ENCODE measurements at places on chromosomes 7 and 10. TPM values are rescaled to one million over a fixed set of nuclear protein-coding genes. Genes with fewer than 3 reads are reported as not detected.

- no peak for DNase-seq
- no peaks in the 10 kb centered on the region for H3K27me3 ChIP-seq
- H3K4me1 ChIP-seq: peaks cover 10% of the 10 kb centered on the region
- H3K27ac ChIP-seq: no peak overlapping the region
- no peak overlapping the region for H3K4me3 ChIP-seq
Measured at GRCh38 chr10:99984211-99985034, 25.3 kb downstream of the DNMBP start.

GRCh38 chr10:10780746-10781145, 236.9 kb upstream of the CELF2 start:
- no peaks in the 10 kb centered on the region for H3K27me3 ChIP-seq
- no peak overlapping the region for H3K27ac ChIP-seq
- H3K4me1 ChIP-seq: no peaks in the 10 kb centered on the region
- DNase-seq: no peak
- H3K4me3 ChIP-seq: no peak overlapping the region
- no peaks in the 10 kb centered on the region for H3K36me3 ChIP-seq

GRCh38 chr10:66837335-66837734, 88.5 kb upstream of the LRRTM3 start:
- no peaks in the 10 kb centered on the region for H3K4me1 ChIP-seq
- no peak for DNase-seq
- H3K27ac ChIP-seq: no peak overlapping the region
- no peaks in the 10 kb centered on the region for H3K36me3 ChIP-seq

DNA sequence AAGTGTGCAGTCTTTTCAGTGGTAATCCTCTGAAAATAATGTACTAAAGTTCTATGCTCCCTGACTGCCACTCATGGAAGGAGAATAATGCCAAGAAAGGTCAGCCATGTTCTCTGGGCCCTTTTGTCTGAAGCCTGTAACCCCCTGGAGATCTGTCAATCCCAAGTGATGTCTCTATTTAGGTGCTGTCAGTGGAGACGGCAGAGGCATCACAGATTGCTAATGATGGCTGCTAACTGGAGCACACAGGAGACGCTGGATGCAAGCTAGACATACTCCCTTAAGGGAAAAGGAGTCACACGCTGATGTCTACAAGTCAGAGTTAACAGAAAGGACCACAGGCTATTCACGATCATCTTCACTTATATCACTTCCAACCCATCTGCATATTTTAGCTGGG, 118.8 kb downstream of the RSU1 start:
- H3K27me3 ChIP-seq: no peaks in the 10 kb centered on the region
- peaks cover 5% of the 10 kb centered on the region for H3K36me3 ChIP-seq
- peak overlapping the region; percentile 45 for H3K27ac ChIP-seq
- no peak for DNase-seq
- no peaks in the 10 kb centered on the region for H3K4me1 ChIP-seq

- H3K27ac ChIP-seq: no peak overlapping the region
- no peak overlapping the region for H3K4me3 ChIP-seq
- H3K27me3 ChIP-seq: no peaks in the 10 kb centered on the region
- no peaks in the 10 kb centered on the region for H3K36me3 ChIP-seq
Measured at GRCh38 chr7:20290505-20291111, 40.1 kb upstream of the ITGB8 start.

DNA sequence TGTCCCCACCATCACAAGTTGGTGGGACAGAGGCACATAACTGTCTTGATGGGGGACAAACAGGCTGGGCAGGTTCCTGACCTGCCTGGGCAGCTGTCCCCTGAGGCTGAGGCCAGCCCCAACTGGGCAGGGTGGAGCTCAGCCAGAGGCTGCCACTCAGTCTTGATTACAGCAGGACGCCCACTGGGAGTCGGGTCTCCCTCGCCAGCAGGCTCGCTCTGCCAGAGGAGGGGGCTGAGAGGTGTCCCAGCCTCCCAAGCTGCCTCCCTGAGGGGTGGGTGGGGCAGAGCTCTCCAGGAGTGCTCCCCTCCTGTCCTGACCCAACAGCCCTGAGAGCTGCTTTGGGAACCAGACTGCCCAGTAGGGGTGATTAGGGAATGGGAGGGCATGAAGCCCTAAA, 1.8 kb upstream of the CAMK2G start:
- peaks cover 13% of the 10 kb centered on the region for H3K27me3 ChIP-seq
- peaks cover 5% of the 10 kb centered on the region for H3K4me1 ChIP-seq
- H3K4me3 ChIP-seq: no peak overlapping the region
- peaks cover 11% of the 10 kb centered on the region for H3K36me3 ChIP-seq

DNA sequence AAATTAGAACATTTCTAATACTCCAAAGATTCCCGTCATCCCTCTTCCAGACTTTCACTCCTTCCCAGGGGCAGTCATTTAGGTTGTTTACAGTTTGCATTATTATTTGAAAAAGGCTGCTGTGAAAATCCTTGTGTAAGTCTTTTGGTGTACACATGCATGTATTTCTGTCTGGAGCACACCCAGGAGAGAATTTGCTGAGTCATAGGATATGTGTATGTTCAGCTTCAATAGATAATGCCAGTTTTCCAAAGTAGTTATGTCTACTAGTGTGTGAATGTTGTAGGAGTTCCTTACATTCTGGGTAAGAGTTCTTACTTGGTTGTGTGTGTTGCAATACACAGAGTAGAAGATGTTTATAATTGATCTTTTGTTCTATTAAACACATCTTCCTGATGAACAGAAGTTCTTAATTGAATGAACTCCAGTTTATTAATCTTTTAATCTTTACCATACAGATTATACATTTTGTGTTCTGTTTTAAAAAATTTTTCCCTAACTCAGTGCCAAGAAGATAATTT, 25.3 kb downstream of the CROT start:
- H3K27ac ChIP-seq: no peak overlapping the region
- peaks cover 32% of the 10 kb centered on the region for H3K36me3 ChIP-seq
- no peak for DNase-seq

DNA sequence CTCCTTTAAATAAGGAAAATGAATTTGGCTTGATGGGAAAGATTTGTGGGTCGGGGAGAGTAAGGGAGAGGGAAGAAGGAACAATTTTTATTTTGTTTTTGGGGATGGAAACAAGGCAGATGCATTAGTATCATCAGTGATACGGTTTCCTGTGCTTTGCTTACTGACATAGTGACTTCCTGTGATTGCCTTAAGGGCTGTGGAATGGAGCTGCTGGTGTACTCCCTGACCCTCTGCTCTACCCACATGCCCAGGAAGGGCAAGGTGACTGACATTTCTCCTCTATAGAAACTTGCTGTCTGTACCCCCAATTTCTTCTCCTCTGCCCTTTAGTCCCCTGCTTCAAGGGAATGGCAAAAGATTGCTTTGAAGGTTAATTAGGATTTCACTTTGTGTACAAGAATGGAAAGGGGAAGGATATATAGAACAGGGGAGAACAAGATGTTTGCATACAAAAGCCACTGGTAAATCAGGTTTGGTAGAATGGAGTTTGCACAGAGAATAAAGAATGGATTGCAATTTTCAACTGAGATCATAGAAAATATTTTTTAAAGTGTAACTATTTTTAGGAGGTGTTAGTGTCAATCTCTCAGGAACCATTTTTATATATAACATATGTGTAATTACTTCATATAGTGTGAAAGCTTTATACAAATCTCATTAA, 129.0 kb upstream of the AGR3 start:
- H3K36me3 ChIP-seq: no peaks in the 10 kb centered on the region
- H3K4me1 ChIP-seq: no peaks in the 10 kb centered on the region
- no peak overlapping the region for H3K4me3 ChIP-seq
- H3K27ac ChIP-seq: no peak overlapping the region
- DNase-seq: no peak
- no peaks in the 10 kb centered on the region for H3K27me3 ChIP-seq

DNA sequence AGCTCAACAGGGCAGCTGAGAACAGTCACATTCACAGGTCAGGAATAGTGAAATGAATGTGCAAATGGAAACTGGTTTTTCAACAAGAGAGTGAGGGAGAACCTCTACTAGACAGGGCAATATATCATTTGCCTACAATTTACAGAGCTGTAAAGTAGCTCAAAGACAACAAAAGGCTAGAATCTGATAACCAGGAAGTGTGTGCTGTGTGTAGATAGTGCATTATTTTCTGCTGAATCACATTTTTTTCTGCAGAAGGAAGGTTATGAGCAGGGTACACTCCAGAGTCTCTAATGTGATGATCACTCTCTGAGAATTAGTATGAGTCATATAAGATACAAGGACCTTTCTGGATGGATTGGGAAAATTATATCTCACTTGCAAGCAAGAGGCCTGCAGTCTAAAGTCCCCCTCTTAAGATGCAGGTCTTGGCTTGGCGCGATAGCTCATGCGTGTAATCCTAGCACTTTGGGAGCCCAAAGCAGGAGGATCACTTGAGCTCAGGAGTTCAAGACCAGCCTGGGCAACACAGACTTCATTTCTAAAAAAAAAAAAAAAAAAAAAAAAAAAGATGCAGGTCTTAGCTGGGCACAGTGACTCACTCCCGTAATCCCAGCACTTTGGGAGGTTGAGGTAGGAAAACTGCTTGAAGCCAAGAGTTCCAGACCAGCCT, 59.9 kb upstream of the COBL start:
- no peak overlapping the region for H3K27ac ChIP-seq
- H3K27me3 ChIP-seq: no peaks in the 10 kb centered on the region
- no peak overlapping the region for H3K4me3 ChIP-seq
- H3K4me1 ChIP-seq: no peaks in the 10 kb centered on the region

GRCh38 chr10:59865101-59865500, 41.3 kb downstream of the CCDC6 start:
- no peak overlapping the region for H3K27ac ChIP-seq
- H3K36me3 ChIP-seq: no peaks in the 10 kb centered on the region
- H3K4me3 ChIP-seq: no peak overlapping the region
- peak; percentile 67 for DNase-seq
- H3K27me3 ChIP-seq: no peaks in the 10 kb centered on the region

DNA sequence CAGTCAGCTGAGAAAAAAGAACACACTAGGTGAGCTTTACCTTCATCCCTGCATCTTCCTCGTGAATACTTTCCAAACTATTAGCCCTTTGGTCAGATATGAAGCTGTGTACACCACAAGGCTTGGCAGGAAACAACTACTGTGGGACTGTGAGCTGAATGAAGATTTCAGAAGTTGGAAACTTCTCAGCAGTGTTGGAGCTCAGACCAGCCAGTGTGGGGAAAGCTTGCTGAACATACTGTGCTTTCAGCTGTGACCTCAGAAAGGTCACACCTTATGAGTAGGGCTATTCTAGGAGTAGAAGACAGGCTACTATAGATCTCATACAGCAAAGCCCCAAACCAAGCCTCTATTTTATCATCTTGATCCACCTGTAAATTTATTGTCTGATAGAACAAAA, 123.6 kb downstream of the EXOC4 start:
- peaks cover 7% of the 10 kb centered on the region for H3K36me3 ChIP-seq
- H3K27ac ChIP-seq: no peak overlapping the region
- no peak overlapping the region for H3K4me3 ChIP-seq
- no peaks in the 10 kb centered on the region for H3K4me1 ChIP-seq

DNA sequence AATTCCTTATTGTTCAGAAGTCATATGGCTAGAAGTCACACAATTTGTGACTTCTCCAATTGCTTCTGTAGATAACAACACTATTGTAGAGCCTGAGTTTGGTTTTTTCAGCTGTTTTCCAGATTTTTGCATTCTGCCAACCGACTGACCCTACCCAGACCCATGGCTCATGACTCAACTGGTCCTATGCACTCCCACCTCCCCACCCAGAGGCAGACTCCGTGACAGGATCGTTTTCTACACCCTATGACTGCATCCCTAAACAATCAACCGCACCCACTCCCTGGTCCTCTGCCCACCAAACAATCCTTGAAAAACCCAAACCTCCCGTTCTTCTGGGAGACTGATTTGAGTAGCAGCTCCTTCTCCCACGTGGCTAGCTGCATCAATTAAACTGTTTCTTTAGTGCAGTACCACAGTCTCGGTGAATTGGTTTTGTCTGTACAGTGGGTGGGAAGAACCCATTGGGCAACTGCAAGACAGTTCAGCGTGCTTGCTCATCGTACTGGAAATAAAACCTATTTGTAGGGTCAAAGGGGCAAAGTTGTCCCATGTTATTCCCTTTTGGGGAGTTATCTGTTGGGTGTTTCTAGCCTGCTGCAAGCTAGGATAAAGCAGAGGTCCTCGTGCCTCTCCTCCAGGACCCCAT, 150.3 kb upstream of the FAM20C start:
- H3K4me3 ChIP-seq: no peak overlapping the region
- H3K36me3 ChIP-seq: no peaks in the 10 kb centered on the region
- peaks cover 6% of the 10 kb centered on the region for H3K4me1 ChIP-seq
- peak; percentile 24 for DNase-seq

DNA sequence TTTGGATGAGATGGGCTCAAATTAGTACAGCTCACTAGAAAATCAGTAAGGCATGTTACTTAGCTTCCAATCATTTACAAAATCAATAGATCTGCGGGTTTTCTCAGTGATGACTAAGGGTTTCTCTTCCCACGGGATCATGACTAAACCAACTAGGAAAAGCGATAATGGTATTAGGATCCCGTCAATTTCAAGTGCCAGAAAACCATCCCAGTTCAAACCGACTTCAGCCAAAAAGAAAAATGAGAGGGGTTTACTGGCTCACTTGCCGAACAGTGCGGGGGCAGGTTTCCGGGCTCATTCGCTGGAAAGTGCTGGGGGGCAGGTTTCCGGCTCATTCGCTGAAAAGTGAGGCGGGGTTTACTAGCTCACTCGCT, 62.1 kb upstream of the LYZL2 start:
- no peaks in the 10 kb centered on the region for H3K27me3 ChIP-seq
- no peak for DNase-seq
- H3K36me3 ChIP-seq: no peaks in the 10 kb centered on the region
- H3K4me1 ChIP-seq: no peaks in the 10 kb centered on the region
- no peak overlapping the region for H3K4me3 ChIP-seq

GRCh38 chr10:112785089-112785488, 165.0 kb upstream of the TCF7L2 start:
- no peak overlapping the region for H3K27ac ChIP-seq
- no peaks in the 10 kb centered on the region for H3K27me3 ChIP-seq
- no peaks in the 10 kb centered on the region for H3K4me1 ChIP-seq

- H3K4me3 ChIP-seq: no peak overlapping the region
- H3K36me3 ChIP-seq: no peaks in the 10 kb centered on the region
Measured at GRCh38 chr10:31187607-31188210, 131.3 kb upstream of the ZEB1 start.

Gene LRRC18
- total RNA-seq: not detected

Gene RAB18
- total RNA-seq: 128 TPM

Gene ACTR3C
- 0.92 TPM for total RNA-seq

Gene PDE1C
- total RNA-seq: 0.29 TPM

Gene H2AZ2
- total RNA-seq: 175 TPM

Gene TAC1
- total RNA-seq: not detected

Gene ANKRD30A
- not detected for total RNA-seq

Measured in endodermal cell (in vitro differentiated cells).